ENCODE measurements at places on chromosomes 6 and 20. TPM values are rescaled to one million over a fixed set of nuclear protein-coding genes. Genes with fewer than 3 reads are reported as not detected.

Gene CCN6
- not detected for total RNA-seq

Gene DLK2
- total RNA-seq = 3.6 TPM

Gene MATN4
- total RNA-seq = 0.33 TPM

Gene GSTA4
- total RNA-seq = 3.4 TPM

Gene SDC4
- total RNA-seq = 114 TPM

Gene TMEM200A
- not detected for total RNA-seq

- peak; percentile 81 for DNase-seq
Measured at GRCh38 chr6:163392533-163392932, 22.0 kb upstream of the QKI start.

GRCh38 chr20:63255931-63256704, 1.9 kb upstream of the NKAIN4 start:
- no peak for DNase-seq

DNA sequence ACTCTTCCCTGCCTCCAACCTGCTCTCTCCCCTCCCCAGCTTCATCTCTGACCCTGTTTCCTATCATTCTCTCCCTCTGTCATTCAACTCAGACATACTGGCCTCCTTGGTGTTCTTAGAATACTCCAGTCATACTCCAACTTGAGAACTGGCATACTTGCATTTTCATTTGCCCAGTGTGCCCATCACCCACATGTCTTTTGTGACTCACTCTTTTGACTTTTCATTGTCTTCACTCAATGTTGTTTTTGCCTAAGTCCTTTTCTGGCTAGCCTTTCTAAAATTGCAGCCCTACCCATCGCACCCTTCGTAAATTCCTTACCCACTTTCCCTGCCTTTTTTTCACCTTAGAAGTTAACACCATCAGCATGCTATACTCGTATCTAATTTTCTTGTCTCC, 77.0 kb upstream of the CD2AP start:
- no peak for DNase-seq

DNA sequence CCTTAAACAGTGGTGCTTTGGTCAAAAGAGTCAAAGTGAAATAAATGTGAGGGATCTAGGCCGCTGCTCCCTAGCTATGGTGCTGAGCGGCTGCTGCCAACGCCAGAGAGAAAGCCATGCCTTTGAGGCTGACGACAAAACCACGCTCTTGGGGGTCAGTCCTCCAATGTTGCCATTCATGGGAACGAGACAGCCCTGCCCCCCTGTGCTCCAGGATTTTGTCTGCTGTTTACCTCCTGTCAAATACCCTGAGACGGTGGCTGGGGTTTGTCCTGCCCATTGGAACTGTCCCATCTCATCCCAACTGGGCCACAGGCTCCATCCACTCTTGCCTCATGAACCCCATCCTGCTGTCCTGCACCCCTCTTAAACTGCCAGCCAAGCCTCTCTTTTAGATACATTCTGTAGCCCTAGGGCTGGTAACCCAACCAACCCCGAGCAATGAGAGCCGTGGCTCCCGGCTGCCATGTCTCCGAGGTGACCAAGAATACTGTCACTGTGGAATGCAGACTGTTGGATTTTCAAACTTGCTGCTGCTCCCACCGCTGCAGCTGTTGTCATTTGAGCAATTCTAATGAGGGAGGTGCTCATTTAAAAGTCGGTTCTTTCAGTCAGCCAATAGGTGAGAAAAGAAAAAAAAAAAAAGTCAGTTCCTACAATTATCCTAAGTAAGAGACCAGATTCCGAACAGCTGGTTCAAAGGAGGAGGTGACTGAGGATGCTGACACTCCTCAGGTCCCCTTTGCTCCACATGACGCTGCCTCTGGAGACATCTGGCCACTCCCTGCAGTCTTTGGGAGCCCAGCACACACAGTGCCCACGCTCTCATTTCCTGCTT, 73.1 kb upstream of the QKI start:
- DNase-seq = no peak

- no peak for DNase-seq
Measured at GRCh38 chr6:65900928-65901327, 193.9 kb upstream of the EYS start.

DNA sequence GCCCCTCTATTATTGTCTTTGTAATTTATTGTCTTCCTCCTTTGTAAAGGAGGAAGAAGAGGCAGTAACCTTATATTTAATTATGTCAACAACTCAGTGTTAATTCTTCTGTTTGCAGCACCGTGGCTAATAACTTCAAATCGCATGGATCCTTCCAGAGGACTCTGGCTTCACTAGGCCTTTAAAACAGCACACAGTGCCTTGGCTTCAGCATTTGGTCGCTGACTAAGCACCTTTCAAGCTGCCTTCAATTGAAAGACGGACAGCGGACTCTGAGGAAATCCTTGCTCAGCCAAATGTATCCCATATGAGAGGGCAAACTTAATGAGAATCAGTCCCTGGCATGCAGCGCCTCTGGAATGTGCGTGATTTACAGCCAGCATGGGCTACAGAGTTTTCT, 64.2 kb downstream of the SGK1 start:
- DNase-seq = no peak

DNA sequence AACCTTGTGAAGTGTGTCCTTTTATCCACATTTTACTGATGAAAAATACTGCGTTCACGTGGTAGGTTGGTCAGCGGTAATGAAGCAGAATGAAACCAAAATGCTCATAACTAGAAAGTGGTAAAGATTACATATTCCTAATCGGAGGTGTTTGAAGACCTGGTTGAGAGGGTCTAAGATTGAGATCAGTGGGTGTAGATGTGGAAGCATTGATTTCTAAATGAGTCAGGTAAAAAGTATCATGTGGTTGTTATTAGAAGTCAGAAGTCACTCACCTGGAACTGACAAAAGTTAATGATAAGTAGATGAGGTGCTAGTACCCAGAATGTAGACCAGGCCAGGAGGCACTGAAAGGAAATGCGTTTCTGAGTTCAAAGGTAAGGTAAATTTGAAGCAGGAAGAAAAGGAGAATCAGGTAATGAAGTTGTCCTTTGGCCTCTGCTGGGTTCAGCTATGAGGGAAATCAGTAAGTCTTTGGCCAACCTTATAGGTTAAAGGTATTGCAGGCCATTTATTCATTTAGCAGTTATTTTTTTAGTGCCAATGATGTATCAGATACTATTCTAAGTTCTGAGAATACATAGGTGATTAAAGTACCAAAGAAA, 31.2 kb downstream of the FAM83B start:
- no peak for DNase-seq

DNA sequence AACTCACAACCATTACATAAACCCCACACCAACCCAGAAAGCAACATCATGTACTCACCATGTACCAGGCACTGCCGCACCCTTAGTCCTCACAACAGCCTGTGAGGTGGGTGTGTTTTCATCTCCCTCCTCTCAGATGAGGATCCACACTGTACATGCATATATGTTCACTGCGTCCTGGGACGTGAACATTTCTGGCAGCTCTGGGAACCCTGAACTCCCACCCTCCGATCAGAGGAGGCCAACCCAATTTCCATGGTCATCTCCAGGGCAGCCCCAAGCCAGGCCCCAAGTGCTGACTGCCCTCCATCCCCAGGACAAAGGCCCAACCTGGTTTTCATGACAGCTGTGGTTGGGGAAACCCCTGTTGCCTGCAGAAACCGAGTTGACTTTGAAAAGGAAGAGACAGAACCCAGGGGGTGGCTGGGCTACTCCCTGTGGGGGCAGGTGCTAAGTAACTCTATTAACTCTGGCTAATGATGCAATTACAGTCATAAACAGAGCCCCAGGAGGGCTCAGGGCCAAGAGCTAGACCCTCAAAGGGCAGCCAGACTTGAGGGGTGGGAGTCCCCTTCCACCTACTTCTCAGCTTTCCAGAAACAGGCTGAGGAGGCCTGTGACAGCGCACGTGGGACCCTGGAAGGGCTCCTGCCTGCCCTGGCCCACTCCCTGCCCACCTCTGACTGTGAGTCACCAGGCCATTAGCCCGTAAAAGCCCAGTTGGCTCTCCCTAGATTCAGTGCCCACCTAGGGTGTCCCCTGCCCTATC, 2.6 kb downstream of the TFEB start:
- no peak for DNase-seq
